Globus pallidus (tissue), 1 donor: ENCODE measurements at places on chromosomes 1 and 21.

- no peak for DNase-seq
Observed at GRCh38 chr1:223775054-223775453, 62.7 kb downstream of the CAPN2 start.

GRCh38 chr1:243798726-243799125 is 51.3 kb downstream of the AKT3 start:
- no peak for DNase-seq

- DNase-seq = no peak
Observed at GRCh38 chr1:38186566-38186965, 140.0 kb upstream of the POU3F1 start.

GRCh38 chr1:17360272-17360956 is 11.6 kb upstream of the PADI6 start:
- no peak for DNase-seq

DNA sequence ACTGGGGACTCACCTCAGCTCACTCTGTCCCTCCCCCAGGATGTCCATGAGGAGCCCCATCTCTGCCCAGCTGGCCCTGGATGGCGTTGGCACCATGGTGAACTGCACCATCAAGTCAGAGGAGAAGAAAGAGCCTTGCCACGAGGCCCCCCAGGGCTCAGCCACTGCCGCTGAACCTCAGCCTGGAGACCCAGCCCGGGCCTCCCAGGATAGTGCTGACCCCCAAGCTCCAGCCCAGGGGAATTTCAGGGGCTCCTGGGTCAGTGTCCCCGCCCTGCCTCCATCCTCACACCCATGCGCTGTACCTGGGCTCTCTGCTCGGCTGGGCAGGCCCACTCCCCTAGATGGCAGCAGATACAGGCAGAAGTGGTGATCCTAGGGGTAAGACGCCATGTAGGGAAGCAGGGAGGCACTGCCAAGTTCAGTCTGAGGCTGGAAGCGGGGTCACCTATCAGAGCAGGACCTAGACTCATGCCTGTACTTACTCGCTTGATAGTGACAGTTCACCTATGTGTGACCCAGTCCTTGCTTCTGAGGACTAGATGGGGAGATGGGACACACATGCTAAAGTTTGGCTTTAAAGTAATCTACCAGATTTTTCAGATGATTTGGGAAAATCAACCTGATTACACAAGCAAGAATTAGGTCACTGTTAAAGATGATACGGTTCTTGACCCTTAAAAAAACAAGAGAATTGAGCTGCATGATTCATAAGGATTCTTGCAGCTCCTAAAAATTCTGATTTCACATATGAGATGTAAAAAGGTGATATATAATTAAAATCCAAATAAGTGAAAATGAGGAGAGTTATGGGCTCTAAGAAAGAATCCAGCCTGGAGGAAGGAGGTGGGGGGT is 38.7 kb downstream of the ETNK2 start:
- DNase-seq = no peak

GRCh38 chr21:34557261-34557660 is 45.3 kb upstream of the KCNE1 start:
- DNase-seq = no peak

DNA sequence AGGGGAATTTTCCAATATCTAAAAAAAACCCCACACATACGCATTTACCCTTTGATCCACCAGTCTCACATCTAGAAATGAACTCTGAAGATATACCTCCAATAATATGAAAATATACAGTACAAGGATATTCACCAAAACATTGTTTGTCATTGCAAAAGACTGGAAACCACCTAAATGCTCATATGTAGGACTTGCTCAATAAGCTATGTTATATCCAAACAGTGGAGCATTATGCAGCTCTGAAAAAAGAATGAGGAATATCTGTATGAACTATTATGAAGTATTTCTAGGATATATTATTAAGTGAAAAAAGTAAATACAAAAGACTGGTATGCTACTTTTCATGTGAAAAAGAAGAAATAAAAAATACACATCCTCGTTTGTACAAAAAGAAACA is 43.6 kb downstream of the CD55 start:
- no peak for DNase-seq
